Esophagus muscularis mucosa (tissue), 4 donors: ENCODE measurements at places on chromosomes 2 and 18.

GRCh38 chr18:50218432-50219197 is 23.7 kb upstream of the MYO5B start:
- DNase-seq = no peak
- H3K27me3 ChIP-seq = no peaks in the 10 kb centered on the region
- H3K4me3 ChIP-seq = no peak overlapping the region

DNA sequence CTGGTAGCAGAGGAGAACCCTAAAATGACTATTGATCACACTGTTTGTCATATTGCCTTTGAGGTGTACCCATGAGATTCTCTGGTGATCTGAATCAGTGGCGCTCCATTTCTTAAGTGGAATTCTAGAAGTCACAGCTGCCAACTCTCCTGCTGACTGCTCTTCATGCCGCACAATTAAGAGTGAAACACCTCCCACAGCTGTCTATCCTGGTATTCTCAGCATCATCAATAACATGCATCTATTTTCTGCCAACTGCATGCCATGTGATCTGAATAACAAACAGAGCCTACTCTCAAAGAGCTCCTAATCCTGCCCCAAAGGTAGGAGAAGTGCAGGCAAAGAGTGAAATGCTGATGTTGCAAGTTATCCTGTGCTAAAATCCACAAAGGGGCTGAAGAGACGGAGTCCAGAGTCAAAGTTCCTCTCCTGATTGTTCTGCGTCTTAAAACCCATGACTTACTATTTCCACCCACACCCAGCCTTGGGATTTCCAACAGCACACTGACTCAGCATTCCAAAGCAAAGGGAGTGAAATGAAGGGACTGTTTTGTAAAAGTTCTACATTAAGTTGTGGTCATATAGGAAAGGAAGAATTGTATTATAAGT is 13.7 kb upstream of the DAPL1 start:
- no peaks in the 10 kb centered on the region for H3K27me3 ChIP-seq
- H3K4me1 ChIP-seq = no peaks in the 10 kb centered on the region
- no peaks in the 10 kb centered on the region for H3K36me3 ChIP-seq
- no peak for DNase-seq
- H3K4me3 ChIP-seq = no peak overlapping the region
- no peak overlapping the region for H3K27ac ChIP-seq

GRCh38 chr2:105796131-105796638 is 51.5 kb downstream of the NCK2 start:
- peaks cover 58% of the 10 kb centered on the region for H3K4me1 ChIP-seq
- H3K36me3 ChIP-seq = no peaks in the 10 kb centered on the region
- no peak overlapping the region for H3K4me3 ChIP-seq
- no peak overlapping the region for H3K27ac ChIP-seq
- no peaks in the 10 kb centered on the region for H3K27me3 ChIP-seq
- DNase-seq = no peak

DNA sequence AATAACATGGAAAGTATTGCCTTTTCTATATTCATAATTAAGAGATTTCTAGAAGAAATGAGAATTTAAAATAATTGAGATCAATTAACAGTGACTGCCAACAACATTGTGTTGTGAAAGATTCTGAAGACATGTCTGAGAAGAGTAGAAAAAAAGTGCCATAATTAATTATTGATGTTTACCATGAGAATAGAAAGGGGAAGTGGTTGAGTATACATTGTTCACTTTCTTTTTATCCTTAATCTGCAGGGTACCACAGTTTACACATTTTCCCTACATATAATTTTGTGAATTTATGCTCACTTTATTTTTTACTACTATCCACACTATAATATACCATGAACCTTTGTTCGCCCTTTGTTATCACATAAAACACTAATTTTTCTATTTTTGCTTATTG is 47.1 kb upstream of the UBE2E3 start:
- no peak overlapping the region for H3K4me3 ChIP-seq
- no peaks in the 10 kb centered on the region for H3K36me3 ChIP-seq
- H3K27ac ChIP-seq = no peak overlapping the region
- no peaks in the 10 kb centered on the region for H3K4me1 ChIP-seq
- no peaks in the 10 kb centered on the region for H3K27me3 ChIP-seq

DNA sequence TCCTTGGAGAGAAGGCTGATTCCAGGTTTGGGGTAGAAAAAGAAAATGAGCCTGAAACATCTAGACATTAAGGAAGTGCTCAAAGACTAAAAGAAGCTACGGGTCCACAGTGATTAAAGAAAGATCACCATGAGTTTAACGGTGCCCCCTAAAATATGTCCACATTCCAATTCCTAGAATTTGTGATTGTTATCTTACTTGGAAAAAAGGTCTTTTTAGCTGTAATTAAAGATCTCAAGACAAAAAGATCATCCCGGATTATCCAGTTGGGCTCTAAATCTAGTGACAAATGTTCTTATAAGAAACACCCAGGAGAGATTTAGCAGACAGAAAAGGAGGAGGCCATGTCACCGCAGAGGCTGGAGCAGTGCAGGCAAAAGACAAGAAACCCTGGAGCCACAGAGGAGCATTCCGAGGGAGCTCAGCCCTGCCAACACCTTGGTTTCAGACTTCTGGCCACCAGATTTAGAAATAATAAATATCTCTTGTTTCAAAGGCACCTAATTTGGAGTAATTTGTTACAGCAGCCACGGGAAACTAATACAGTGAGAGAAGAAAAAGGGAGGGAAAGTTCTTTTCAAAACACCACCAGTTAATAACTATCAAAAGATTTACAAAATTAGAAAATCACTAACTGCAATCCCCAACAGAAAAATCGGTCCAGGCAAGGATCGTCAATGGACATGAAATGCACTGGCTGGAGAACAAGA is 8.5 kb downstream of the UXS1 start:
- no peak overlapping the region for H3K27ac ChIP-seq
- DNase-seq = no peak
- no peaks in the 10 kb centered on the region for H3K27me3 ChIP-seq
- no peaks in the 10 kb centered on the region for H3K36me3 ChIP-seq

DNA sequence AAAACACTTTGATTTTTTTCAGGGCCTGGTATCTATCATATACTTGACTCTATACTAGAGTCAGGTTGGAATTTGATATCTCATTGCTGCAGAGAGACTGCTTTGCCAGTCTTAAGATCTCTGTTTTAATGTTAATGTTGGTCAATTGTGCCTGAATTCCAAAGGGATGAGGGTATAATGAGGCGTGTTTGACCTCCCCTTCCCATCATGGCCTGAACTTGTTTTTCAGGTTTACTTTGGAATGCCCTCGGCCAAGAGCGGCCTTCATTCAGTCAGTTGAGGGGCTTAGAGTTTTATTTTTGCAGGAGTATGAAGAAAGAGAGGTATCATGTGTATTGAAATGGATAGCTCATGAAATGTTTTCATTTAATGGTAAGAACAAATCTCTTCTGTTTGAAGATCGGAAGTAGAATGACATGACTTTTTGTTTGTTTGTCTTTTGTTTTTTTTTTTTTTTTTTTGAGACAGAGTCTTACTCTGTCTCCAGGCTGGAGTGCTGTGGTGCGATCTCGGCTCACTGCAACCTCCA is 119.0 kb downstream of the KIAA1328 start:
- DNase-seq = no peak
- peaks cover 12% of the 10 kb centered on the region for H3K4me1 ChIP-seq
- H3K4me3 ChIP-seq = no peak overlapping the region
- H3K36me3 ChIP-seq = no peaks in the 10 kb centered on the region
